NCI-H460 (cell line): ENCODE measurements at places on chromosomes 4 and X. TPM values are rescaled to one million over a fixed set of nuclear protein-coding genes. Genes with fewer than 3 reads are reported as not detected.

WDR19 gene
- 16.6 and 18.6 TPM in 2 replicates for total RNA-seq

MAMLD1 gene
- total RNA-seq: 0.72 and 0.74 TPM in 2 replicates

GPC3 gene
- not detected in 2 replicates for total RNA-seq

DNA sequence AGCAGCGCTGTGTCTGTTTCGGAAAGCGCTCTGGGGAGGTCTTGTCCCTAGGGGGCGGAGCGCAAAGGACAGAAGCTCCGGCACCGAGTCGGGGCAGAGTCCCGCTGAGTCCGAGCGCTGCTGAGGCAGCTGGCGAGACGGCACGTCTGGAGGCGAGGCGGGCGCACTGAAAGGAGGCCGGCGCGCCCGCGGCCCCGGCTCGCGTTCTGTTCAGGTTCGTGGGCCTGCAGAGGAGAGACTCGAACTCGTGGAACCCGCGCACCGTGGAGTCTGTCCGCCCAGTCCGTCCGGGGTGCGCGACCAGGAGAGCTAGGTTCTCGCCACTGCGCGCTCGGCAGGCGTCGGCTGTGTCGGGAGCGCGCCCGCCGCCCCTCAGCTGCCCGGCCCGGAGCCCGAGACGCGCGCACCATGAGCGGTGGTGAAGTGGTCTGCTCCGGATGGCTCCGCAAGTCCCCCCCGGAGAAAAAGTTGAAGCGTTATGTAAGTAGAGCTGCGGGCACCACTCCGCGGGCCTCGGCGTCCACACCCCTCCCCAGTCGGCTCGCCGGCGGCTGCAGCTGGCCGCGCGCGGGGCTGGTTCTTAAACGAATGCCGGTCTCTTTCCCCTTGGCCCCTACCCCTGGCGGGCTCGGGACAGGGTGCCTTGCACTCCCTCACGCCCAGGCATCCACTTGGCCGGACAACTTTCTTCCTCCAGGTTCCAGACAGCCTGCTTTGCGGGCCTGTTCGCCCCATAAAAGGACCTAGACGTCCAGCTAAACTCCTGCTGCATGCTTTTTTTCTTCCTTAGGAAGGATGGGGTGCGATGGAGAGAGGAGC lies at the start of gene GAB1:
TSS of gene GAB1 (plus strand) at position 96 of the 819 bp plus-strand sequence. CDS start at position 409, 313 bp downstream.
- DNase-seq: peak; percentile 52

DNA sequence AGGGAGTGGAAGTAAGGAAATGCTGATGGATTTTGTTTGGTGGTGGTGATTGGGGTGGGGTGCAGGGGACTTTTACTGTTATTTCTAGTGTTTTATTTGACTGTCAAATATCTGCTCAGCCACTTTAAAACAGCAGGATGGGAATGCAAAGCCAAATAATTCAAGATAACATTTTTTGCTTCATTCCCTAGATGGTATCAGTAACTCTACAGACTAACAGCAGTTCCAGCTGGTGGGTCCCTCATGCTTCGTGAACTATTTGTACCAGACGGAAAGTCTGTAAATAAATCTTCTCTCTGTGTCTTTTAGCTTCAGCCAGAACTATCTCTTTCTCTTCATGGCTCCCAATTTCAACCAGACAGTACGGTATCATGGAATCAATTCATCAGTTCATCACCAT lies 27.5 kb downstream of the GPR143 start:
- DNase-seq: no peak

- DNase-seq: no peak
Measured at GRCh38 chr4:145830699-145831098, 107.9 kb downstream of the ZNF827 start.

DNA sequence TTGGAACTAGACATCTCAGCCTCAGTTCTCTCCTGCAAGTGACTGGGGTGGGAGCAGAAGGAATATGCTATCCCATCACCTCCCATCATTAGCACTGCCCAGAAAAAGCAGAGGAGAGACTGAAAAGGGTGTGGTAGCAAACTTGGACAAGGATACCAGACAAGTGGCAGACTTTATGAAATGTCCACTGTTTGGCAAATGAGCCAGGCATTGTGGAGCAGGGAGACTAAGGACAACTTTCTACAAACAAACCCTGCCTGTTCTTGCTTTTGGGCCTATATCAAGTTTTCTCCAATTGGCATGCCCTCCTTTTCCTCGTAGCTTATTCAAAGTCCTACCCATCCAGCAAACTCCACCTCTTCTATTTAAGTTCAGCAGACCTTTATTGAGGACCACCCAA lies 41.6 kb downstream of the ZCCHC12 start:
- no peak for DNase-seq
